NAMALWA (cell line): ENCODE measurements at places on chromosomes 7 and 10.

GRCh38 chr10:87842776-87843497, 20.4 kb downstream of the KLLN start:
- DNase-seq = no peak

GRCh38 chr10:97708167-97708566, 5.4 kb upstream of the MARVELD1 start:
- DNase-seq = no peak

DNA sequence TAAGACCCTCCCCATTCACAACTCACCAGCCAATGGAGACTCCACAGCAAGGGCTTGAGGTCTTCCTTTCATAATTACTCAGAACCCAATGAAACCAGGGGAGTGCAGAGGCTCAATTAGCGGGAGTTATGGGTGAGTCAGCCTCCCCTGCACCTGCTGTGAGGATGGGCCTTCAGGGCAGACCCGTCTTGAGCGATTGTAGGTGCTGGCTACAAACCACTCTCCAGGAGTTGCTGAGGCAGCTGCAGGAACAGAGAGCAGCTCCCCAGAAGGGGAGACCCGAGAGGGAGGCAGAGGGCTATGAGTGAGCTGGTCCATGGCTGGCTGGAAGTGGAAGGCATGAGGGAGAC, 58.5 kb upstream of the SORCS3 start:
- DNase-seq = no peak

- peak; percentile 72 for DNase-seq
Observed at GRCh38 chr10:102714621-102715455, at the start of gene SFXN2. TSS of gene SFXN2 (plus strand) at chr10:102714636. CDS start at chr10:102726637, 12,001 bp downstream.

DNA sequence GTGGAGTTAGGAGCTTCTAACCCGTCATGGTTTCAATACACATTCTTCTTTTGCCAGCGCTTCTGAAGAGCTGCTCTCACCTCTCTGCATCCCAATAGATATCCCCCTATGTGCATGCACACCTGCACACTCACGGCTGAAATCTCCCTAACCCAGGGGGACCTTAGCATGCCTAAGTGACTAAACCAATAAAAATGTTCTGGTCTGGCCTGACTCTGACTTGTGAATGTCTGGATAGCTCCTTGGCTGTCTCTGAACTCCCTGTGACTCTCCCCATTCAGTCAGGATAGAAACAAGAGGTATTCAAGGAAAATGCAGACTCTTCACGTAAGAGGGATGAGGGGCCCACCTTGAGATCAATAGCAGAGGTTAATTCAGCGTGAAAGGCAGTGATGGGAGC, 22.4 kb downstream of the PRSS2 start:
- DNase-seq = no peak

DNA sequence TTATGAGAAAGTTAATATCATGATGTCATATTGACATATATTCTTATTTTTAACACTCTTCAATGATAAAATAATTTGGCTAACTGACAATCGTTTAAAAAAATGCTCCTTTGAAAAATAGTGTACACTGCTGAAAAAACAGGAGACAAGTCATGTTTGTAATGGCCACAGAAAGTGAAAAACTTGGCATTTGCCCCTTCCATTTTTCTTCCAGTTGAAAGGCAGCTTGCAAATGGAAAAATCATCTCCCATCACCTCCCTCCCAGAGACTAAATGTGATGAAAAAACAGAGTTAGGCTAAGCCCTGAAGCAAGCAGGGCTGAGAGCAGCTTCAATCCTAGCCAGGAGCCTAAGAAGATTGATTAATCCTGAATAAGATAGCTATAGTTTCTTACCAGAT, 160.4 kb downstream of the SKAP2 start:
- no peak for DNase-seq

DNA sequence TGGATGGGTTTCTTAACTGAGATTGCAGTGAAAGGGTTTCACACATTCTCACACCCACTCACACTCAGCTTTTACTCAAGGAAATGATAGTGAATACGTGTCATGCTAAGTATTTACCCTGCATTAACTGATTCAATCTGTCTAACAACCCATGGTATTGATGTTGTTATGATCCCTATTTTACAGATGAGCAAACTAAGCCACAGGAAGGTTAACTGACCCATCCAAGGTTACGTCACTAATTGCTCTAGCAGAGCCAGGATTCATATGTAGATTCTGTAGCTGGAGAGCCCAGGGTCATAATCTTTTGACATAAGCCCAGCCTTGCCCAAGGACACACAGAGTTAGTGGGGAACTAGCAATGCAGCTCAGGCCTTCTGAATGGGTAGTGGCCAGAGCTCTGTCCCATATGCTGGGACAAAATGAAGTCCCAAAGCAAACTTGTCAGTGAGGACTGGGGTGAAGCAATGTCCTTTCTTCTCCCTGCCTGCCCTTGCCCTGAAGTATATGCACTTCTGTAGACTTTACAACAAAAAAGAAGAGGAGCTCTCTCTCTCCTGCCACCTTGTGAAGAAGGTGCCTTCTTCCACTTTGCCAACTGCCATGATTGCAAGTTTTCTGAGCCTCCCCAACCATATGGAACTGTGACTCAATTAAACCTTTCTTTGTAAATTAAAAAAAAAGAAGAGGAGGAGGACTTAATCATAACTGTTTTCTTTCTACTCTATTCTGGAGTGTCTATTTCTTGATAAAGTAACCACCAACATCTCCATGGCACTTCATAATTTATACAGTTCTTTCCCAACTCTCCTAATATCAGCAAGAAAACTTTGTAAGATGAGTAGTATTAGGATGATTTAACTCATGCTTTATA, 4.9 kb upstream of the CYP3A7 start:
- DNase-seq = no peak
